MM.1S (cell line): ENCODE measurements at places on chromosomes 16 and 17.

GRCh38 chr16:23955088-23955487, 119.3 kb downstream of the PRKCB start:
- no peak for DNase-seq

- no peak for DNase-seq
These were observed 62.1 kb downstream of the GPRC5B start for GRCh38 chr16:19822533-19822932.

DNA sequence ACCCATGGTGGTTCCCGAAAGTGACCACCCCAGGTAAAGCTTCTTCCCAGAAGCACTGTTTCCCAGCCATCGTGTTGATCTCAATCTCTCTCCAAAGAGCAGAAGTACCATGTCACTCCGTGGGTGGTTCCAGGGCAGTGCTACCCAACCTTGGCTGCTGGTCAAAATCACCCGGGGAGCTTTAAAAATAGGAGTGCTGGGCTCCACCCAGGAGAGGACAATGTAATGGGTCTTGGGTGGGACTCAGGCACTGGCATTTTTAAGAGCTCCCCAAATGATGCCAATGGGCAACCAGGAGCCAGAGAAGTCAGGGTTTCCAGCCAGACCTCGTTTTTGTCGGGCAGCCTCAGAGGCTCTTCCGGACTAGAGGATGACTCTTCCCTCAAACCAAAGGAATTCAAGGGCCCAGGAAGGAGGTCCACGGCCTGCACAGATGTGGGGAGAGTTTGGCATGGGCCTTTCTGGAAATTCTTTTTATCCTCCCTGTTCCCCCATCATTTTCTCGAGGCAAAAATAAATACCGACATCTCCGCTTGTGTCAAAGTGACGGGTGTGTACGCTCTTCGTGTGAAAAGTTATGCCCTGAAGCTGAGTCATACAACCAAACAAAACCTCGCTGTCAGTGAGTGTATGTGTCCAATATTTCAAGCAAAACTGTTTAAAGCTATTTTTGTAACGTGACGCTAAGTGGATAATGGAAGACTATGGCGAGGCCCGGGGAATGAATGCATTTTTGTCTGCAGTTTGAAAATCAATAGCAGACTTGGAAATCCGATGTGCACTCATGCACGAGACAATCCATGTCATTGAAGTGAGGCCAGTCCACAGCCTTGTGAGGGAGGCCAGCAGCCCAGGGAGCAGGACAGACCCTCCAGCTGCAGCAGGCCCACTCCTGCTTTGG, 364.1 kb downstream of the FOXL1 start:
- no peak for DNase-seq

- DNase-seq: no peak
These were observed 41.8 kb downstream of the IL4R start for GRCh38 chr16:27355610-27356009.

- no peak for DNase-seq
These were observed 1.6 kb downstream of the MYO1D start for GRCh38 chr17:32875230-32875917.

- no peak for DNase-seq
These were observed 636.7 kb upstream of the KIF2B start for GRCh38 chr17:53186001-53186400.

GRCh38 chr17:81998212-81998611, 20.8 kb downstream of the ASPSCR1 start:
- DNase-seq: no peak

DNA sequence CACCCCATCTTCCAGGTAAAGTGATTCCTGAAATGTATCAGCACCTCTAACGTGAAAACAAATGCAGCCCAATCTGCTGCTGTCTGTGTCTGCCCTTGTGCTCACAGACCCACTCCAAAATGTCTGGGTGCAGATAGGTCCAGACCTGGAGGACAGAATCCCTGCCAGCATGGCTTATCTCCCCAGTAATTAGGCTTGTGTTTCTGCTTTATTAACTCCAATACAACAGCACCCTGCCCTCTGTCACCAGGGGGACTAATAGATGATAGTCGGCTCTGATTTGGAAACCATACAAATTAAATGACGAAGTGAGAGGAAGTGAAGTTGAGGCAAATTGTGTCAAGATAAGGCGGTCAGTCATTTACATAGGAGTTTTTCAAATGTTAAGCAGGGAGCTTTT, 608.3 kb upstream of the SALL1 start:
- DNase-seq: no peak

- peak; percentile 39 for DNase-seq
These were observed 11.5 kb upstream of the PRSS54 start for GRCh38 chr16:58306327-58306726.

- no peak for DNase-seq
These were observed 33.8 kb downstream of the FOXK2 start for GRCh38 chr17:82553210-82553930.

GRCh38 chr16:87661561-87661960, 59.3 kb downstream of the JPH3 start:
- DNase-seq: peak; percentile 26

DNA sequence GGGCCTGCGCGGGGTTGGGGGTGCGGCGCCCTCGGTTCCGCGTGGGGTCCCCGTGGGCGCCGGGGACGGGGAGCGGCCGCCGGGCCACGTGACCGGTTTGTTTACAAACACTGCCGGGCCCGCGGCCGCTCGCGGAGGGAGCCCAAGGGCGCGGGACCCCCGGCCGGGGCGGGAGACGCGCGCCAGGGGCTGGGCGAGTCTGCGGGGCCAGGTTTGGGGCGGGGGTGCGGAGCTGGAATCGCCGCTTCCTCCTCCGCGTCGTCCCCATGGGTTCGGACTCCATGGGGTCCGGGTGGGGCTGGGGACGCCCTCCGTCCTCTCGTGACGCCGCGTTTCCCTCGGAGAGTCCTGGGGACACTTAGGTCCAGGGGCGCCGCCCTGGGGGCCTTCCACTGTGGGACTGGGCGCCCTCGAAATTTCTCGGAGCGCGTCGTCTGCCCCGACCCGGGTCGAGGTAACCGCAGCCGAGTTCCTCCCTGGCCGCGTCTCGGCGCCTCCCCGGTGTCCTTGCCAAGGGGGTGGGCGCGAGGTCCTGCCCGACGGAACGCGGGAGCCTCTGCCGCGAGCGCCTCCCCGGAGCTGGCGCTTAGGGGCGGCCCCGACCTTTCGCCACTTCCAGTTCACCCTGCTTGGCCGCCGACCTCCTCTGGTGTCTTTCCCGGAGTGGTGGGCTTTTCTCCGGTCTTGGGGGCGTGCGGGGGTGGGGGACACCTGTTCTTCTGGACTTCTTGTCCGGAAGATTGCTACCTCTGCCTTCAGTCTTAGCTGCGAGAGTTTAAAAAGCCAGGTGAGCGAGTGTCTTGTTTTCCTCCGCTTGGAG, 684 bp downstream of the YPEL2 start:
- DNase-seq: no peak

GRCh38 chr16:73321853-73322252, 273.9 kb upstream of the ZFHX3 start:
- DNase-seq: no peak

GRCh38 chr16:58789351-58789750, 55.2 kb upstream of the GOT2 start:
- no peak for DNase-seq

GRCh38 chr17:39549747-39550573, 57.8 kb downstream of the NEUROD2 start:
- no peak for DNase-seq

DNA sequence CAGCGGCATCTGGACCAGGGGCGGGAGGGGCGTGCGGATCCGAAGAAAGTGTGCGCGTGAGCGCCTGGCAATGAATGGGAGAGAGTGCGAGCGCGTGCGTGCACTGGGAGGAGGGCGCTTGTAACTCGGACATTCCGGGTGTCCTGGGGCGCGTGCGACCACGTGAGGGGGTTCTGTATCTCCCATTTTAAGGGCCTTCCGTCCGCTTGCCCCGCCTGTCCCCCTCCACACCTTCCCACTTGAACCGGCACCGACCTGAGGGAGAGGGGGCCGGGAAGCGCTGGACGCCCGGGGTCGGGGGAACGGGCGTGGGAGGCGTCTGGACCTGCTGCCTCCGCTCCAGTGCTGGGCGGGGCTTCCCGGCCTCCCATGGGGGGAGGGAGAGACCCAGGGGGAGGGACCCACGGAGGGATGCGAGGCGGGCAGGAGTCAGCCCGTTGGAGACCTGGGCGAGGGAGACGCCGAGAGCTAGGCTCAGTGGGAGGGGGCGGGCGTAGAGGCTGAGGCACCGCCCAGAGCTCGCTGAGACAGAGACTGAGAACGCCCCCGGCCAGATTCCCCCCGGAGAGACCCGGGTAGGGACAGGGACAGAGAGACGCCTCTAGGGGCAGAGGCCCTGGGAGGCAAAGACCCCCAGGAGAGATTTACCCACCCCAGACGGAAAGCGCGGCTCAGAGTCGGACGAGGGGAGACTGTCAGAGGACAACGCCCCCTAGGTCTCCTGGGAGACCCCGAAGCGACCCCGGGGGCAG, at the start of gene KREMEN2:
TSS of gene KREMEN2 (plus strand) at position 553 of the 752 bp plus-strand sequence. CDS start 246 bp downstream, outside the sequence.
- no peak for DNase-seq

GRCh38 chr16:73275024-73275423, 227.1 kb upstream of the ZFHX3 start:
- DNase-seq: no peak

- DNase-seq: no peak
These were observed 29.8 kb upstream of the SPPL2C start for GRCh38 chr17:45814622-45815606.

DNA sequence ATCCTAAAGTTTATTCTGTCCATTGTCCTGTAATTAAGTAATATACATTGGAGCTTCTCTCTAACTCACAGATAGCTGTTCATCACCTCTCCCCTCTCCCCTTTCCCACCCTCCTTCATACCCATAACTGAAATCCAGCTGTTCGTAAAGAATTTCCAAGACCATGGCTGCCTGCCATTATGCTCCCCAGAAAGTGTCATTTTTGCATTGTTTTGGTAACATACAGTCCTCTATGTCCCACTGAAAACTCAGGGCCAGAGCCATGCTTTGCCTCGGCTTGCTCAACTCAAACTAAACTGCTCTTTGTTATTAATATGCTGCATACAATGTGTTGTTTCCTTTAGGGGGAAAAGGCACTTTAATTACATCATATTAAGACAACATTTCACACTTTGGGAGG, 132.0 kb downstream of the MRTFB start:
- no peak for DNase-seq

GRCh38 chr16:5965321-5965720, 867.7 kb upstream of the EEF2KMT start:
- DNase-seq: no peak

- DNase-seq: no peak
These were observed 39.2 kb downstream of the CEP112 start for GRCh38 chr17:66152756-66153155.

- DNase-seq: no peak
These were observed 7.1 kb downstream of the MCRIP1 start for GRCh38 chr17:81825841-81826466.

DNA sequence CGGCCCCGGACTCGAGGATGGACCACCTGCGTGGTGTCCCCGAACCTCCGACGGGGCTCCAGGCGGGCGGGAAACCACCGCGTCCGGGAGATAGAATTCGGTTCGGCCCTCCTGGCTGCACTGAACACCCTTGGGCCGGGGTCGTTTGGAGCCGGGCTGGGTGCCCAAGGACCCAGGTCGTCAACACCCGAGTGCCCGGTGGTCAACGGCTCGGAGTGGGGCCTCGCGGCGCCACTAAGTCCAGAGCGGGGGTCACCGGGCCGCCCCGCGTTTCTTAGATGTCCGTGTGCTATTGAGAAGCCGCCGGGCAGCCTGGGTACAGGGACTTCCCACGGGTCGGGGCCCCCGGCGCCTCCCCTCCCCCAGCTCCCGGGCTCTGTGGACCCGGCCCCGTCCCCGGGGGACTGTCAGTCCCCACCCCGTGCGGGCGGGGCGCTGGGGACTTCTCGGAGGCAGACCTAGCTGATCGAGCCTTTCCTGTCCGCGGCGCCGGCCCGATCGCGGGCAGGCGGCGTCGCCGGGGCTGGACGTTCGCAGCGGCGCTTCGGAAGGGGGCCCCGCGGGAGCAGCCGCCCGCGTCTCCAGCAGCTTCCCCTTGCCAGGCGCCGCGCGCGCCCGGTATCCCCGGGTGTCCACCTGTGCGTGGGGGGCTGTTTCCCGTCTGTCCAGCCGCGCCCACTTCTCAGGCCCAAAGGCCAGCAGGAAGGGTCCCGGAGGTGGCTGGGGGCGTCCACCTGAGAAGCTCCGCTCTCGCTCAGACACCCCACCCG, 655 bp upstream of the NPTX1 start:
- DNase-seq: no peak

DNA sequence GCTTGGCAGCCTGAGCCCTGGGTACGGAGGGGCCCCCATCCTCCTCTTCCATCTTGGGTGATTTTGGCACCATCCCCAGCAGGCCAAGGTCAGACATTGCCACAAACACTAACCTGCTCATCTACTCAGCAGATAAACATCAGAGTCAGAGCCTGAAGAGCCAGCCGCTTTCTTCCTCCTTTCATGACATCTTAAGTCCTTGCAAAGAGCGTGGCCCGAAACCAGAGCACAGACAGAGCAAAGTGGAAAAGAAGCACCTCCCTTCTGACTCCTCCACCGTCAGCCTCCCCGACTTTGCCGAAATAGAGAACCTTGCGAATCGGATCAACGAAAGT, 60.4 kb upstream of the RPH3AL start:
- no peak for DNase-seq

DNA sequence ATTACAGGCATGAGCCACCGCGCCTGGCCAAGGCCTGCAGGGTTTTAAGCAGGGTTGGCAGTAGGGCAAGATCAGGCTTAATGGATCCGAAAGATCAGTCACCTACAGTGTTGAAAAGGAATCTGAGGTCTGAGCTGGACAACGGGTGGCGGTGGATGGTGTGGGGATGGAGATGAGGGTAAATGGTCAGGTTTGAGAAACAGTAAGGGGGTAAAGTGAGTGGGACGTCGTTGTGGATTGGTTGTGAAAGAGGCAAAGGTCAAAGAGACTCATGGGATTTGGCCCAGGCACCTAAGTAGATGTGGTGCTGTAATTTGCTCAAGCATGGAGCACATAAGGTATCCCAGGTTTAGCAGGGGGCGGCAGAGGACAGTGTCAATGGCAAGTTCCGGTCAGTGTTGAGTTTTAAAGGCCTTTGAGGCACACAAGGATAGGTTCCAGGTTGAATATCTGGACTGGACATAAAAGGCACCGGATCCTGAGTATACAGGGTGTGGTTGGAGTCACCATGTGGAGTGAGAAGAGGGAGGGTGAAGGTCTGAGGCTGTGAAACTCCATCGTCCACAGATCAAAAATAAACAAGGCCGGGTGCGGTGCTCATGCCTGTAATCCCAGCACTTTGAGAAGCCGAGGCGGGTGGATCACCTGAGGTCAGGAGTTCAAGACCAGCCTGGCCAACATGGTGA, 1.1 kb upstream of the SLC16A5 start:
- DNase-seq: no peak
